ENCODE measurements at places on chromosomes 13 and 19. TPM values are rescaled to one million over a fixed set of nuclear protein-coding genes. Genes with fewer than 3 reads are reported as not detected.

- DNase-seq, result no peak
Observed at GRCh38 chr13:97497400-97497799, 63.4 kb downstream of the RAP2A start.

The SLC6A16 gene
- total RNA-seq, result 0.20 TPM

The EDNRB gene
- total RNA-seq, result not detected

DNA sequence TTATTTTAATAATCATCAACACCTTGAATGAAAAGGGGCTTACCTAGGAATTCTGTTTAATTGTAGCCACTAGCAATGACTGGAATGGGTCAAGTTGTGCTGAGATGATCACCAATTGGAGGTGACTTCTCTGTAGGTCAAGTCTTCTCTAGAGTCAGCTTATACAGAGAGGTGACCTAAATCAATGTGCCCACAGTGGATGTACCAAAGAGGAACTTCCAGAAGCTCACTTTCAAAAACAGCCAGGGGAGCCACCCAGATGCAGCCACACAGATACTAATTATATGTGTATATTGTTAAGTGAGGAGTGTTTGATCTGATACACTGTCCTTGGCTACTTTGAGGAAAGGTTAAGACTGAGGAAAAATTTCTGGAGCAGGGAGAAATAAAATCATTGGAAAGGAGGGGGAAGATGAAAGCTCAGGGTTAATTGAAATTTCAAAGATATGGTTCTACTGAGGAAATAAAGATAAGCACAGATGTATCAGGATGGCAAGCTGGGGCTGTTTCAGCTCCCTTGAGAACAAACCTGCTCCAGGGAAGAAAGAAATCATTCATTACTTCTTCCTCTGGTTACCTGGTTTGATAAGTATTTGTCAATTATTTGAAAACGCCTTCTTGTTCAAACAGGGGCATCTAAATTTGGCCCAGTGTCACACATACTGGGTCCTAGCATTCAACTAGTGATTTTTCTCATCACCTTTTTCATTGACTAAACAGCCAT lies 5.1 kb downstream of the GPR183 start:
- DNase-seq, result no peak
